NCI-H2029 treated with DMSO at 0.1 percent for 48 hours (cell line): ENCODE measurements at places on chromosomes 4 and X.

DNA sequence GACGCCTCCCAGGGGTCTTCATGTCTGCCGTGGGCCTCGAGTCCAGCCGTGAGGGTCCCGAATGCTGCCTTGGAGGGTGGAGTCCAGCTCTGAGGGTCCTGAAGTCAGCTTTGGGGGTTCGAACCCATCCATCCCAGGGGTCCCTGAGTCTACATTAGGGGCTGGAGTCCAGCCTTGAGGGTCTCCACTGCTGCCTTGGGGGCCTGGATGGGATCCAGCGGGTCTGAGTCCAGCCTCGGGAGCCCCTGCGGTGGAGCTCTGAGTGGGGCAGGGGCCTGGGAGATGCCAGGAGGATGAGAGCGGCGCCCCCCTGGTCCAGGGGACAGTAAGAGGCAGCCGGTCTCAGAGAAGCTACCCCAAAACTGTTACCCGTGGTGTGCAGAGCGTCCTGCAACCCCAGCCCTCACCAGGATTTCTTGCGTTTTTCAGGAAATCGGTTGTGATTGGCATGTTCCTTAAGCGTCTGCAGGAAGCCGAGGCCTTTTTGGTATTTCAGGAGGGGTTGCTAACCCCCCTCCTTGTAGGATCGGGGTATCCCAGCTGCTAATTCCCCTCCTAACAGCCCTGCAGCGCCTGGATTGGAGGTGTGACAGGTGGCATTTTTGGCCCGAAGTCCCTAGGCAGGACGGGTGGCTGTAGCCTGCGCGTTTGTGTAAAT, 1.7 kb upstream of the GTPBP6 start:
- no peak for DNase-seq

DNA sequence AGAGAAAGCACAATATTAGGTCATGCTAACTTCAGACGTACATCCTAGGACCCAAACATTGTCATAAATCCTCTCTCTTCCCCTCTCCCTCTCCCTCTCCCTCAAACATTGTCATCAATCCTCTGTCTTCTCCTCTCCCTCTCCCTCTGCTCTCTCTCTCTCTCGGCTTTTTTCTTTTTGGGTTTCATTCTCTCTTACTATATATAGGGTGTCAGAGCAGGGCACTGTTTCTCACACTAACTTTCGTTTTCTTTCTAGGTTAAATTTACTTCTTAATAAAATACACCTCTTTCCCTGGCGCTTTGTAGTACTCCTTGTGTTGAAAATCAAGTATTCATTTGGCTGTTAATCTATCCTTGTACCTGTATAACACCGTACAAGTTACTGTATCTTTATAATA, 37.0 kb upstream of the HERC5 start:
- no peak for DNase-seq

GRCh38 chrX:148540671-148541583, 40.5 kb downstream of the AFF2 start:
- no peak for DNase-seq

GRCh38 chr4:183721207-183722081, 62.4 kb downstream of the TRAPPC11 start:
- DNase-seq, result no peak

DNA sequence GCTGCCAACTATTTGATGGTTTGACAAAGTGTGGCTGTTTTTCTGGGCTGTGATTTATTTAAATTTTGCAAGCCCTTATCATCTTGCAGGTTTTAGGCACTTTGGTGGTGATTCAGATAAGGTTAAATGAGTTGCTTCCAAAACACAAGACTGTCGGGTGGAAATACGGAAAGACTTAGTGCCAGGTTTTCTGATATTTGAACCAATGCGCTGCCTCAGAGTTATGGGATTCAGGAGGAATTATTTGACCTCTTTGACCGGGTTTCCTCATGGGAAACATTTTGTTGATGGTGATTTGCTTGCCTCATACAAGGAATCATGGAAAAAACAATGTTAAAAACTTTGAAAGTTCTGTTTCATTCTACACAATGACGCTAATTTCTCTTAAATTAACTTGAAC, 136.1 kb upstream of the MAP9 start:
- no peak for DNase-seq

- no peak for DNase-seq
These were observed 309.4 kb downstream of the CAMK2D start for GRCh38 chr4:113452152-113452551.

DNA sequence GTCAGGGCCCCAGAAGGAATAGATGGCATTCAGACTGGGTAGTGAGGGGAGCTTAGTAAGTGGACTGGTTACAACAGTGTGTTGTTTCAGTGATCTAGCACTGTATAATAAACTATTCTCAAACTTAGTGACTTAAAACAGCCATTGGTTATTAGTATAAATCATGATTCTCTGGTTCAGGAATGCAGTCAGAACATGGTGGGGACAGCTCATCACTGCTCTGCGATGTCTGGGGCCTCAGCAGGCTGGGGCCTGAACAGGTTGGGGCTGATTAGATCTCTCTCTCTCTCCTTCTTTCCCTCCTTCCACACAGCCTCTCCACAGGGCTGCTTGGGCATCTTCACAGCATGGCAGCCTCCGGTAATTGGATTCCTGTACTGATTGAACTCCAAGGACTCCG, 160.4 kb downstream of the GATB start:
- no peak for DNase-seq

GRCh38 chrX:152989292-152989658, 4.6 kb downstream of the PNMA5 start:
- DNase-seq, result no peak

- DNase-seq, result no peak
These were observed 80.5 kb downstream of the TBC1D9 start for GRCh38 chr4:140675599-140676231.

DNA sequence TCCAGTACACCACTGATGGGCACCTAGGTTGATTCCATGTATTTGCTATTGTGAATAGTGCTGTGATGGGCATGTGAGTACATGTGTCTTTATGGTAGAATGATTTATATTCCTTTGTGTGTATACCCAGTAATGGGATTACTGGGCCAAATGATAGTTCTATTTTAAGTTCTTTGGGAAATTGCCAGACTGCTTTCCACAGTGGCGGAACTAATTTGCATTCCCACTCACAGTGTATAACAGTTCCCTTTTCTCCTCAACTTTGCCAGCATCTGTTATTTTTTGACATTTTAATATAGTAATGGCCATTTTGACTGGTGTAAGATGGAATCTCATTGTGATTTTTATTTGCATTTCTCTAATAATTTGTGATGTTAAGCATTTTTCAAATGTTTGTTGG, 25.9 kb downstream of the CC2D2A start:
- no peak for DNase-seq

DNA sequence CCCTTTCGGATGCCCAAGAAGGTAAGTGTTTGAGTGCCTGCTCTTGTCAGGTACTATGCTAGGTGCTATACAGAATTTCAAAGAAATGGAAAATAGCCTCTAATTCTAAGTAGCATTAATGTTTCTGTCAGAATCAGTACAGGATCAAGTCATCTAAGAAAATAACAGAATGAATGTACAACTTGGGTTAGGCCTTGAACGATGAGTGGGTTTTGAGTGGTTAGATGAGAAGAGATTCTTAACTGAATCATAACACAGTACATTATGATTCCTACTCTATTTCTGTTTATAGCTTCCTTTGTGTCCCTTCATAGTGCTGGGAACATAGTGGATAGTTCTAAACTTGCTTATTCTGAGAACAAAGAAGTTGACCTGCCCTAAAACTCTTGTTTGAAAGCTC, 253.9 kb downstream of the GLUD2 start:
- no peak for DNase-seq

DNA sequence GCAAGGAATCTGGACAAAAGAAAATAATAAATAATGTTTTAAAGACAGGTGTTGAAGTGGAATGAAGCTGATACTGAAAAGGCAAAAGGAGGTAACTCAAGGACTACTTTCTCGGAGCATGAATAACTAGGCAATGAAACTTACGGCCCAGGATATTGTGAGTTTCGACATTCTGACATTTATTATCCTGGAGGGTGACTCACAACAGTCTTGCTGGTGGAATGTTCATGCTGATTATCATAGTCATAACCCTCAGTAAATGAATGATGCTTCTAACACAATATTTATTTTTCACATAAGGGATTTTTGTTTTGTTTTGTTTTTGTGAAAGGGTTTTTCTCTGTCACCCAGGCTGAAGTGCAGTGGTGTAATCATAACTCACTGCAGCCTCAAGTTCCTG, 147.0 kb upstream of the HPGD start:
- no peak for DNase-seq

DNA sequence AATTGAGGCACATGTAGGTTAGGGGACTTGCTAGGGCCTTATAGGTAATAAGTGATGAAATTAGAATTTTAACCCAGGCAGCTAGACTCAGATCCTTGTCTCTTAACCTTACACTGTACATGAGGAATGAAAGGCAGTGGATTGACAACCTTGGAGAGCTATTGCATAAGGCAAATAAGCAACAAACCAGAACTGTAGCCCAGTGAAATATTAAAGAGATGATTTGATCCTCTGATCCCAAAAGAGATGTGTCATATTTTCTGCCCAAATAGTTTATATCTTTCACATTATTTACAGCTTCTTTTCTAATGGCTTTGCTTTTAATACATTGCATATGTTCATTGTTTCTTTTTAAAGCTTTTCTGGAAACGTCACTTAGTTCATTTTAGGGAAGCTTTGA, 252.6 kb downstream of the ANK2 start:
- DNase-seq, result no peak

DNA sequence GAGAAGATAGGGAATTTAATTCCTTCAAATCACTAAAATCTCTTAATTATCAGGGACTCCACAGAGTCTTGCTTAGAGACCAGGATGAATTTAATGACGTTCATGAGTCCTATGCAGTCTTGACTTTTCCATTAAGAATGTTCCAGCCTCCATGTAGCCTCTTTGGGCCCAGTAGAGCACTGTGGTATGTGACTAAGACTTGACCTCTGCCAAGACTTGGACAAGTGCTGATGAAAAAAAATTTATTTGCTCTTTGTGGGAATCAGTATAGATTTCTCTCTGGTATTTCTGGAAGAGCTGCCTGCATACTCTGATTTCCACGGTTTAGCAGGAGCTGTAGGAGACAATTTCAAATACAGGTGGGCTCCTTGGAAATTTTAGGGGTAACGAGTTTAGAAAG, 40.6 kb downstream of the CHRDL1 start:
- DNase-seq, result no peak

DNA sequence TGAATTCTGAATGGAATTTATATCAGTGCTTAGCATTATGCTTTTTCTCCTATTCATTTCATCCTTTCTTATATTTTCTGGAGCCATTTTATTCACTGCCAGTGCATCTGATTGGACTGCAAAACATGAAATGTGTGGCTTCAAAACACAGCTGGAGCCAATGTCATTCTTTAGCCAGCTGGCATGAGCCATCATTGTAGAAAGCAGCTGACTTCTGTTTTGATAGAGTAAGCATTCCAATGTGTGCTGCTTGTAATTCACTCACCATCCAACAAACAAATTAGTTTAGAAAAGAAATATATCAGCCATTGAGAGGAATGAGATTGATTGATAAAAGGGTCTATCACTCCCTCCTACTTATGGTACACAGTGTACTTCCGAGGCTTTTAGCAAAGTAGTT, 2616.0 kb downstream of the ARAP2 start:
- no peak for DNase-seq

DNA sequence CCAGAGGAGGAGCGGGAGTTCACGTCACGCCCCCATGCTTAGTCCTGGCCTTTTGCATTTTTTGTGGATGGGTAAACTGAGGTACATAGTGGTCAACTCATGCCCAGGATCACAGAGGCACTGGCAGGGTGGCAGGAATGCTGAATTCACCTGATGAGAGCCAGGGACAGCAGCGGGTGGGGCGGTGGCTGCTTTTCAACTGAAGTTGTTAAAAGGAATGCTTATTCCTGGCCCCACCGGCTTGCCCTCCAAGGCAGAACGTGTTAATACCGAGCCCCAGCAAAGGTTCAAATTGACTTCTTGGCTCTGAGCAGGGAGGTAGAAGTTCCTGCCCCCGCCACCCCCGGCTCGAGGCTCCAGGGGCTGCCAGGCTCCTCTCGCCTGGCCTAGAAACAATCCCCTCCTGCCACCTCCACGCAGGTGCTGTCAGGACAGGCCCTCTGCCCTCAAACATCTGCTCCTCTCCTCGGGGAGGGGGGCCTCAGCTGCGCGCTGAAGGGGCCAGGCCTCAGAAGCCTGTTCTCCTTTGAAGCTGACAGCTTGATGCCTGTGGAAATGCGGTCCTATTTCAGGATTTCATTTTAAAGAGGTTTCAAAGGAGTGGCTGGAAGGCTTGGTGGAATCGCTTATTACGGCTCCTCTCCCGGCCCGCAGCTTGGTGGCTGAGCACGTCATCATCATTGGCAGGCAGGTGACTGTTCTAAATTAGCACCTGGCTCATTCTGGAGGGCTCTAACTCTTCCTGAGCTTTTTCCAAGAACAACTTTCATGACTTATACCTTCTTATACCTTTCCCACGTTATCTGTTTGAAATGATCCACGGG, 93.0 kb downstream of the PHKA2 start:
- DNase-seq, result no peak

- no peak for DNase-seq
These were observed 35.8 kb downstream of the CASP3 start for GRCh38 chr4:184613405-184613804.

GRCh38 chrX:151085207-151085606, 91.2 kb upstream of the GPR50 start:
- DNase-seq, result peak; percentile 40

DNA sequence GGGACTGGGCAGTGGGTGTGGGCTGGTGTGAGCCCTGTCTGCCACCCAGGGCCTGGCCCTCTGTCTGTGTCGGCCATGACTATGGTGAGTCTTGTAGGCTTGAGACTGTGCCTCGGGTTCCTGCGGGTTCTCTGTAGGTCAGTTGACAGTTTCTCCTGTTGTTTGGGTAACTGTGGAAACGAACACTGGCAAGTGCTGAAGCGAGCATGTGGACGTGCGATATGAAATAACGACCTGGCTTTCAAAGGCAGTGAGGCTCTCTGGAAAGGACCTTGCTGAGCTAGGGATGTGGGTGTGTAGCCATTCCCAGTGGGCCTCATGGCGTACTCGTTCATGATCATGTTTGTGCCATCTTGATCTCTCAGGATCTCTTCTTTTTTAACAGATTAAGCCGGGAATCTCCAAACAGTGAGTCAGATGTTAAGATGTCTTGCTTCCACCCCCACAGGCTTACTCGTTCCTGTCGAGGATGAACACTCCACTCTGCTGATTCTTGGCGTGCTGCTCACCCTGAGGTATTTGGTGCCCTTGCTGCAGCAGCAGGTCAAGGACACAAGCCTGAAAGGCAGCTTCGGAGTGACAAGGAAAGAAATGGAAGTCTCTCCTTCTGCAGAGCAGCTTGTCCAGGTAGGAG, 41.3 kb downstream of the HTT start:
- DNase-seq, result no peak

- no peak for DNase-seq
These were observed 72.7 kb downstream of the EFNB1 start for GRCh38 chrX:68901519-68901918.

- no peak for DNase-seq
These were observed 74.8 kb upstream of the TTC29 start for GRCh38 chr4:147020456-147020855.

GRCh38 chr4:138087066-138087719, 155.0 kb downstream of the SLC7A11 start:
- DNase-seq, result no peak
